Cerebellar cortex (tissue), 1 donor: ENCODE measurements at places on chromosomes 2 and 18.

DNA sequence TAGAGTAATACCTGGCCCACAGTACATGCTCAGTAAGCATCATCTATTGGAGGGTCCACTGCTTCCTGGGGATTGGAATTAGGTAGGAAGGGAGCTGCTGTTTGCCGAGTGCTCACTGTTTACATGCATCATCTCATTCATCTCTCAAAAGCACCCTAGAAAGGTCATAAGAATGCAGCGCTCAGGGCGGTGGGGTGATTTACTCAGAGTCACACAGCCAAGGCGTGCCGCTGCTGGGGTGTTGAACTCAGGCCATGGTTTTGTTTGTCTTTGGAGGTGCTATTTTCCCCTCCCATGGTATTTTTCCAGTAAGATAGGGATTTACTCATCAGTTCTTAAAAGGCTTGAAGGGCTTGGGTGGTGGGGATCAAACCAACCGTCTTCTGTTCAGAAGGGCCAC, 227.5 kb downstream of the LDLRAD4 start:
- DNase-seq: no peak

DNA sequence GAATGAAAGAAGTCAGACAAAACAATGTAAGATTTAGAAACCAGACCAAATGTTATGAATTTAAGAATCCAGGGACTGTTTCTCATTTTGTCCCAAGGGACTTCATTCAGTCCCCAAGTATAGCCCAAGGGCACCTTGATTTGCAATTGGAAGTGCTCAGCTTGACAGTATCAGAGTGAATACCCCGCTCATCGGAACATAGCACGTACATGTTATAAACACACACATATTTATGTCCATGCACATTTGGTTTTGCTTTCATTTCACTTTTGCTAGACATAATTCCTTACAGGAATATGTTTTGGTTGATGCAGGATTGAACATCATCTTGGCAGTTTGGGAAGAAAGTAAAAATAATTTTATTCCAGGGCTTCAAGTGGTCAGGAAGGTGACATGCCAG, 100.2 kb downstream of the PID1 start:
- no peak for DNase-seq

DNA sequence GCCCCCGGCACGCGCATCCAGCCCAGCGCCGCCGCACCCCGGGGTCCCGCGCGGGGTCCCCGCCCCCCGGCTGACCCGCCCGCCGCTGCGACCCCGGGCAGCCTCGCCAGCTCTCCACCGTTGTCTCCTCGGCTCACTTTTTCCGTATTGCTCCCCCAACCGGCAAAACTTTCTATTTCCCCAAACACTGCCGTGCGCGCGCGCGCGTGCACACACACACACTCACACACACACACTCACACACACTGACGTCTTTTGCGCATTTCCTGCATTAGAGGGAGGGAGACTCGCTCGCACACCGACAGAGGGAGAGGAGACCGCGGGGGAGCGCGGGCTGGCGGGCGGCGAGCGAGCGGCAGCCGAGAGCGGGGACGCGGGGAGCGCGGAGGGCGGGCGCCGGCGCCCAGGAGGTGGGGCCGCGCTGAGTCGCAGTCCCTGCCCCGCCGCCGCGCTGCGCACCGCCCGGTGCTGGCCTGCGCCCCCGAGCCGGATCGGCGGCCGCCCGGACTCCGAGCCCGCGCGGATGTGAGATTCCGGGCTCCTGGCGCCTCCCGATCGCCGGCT, 542 bp upstream of the PRKCE start:
- peak; percentile 92 for DNase-seq

DNA sequence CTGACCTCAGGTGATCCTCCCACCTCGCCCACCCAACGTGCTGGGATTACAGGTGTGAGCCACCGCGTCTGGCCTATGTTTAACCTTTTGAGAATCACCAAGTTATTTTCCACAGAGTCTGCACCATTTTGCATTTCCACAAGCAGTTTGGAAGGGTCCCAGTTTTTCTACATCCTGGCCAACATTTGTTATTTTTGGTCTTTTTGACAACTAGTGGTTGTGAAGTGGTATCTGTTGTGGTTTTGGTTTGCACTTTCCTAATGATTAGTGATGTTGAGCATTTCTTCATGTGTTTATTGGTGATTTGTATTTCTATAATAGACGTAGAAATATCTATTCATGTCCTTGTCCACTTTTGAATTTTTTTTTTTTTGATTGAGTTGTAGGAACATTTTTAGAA, 67.9 kb downstream of the BIRC6 start:
- no peak for DNase-seq

DNA sequence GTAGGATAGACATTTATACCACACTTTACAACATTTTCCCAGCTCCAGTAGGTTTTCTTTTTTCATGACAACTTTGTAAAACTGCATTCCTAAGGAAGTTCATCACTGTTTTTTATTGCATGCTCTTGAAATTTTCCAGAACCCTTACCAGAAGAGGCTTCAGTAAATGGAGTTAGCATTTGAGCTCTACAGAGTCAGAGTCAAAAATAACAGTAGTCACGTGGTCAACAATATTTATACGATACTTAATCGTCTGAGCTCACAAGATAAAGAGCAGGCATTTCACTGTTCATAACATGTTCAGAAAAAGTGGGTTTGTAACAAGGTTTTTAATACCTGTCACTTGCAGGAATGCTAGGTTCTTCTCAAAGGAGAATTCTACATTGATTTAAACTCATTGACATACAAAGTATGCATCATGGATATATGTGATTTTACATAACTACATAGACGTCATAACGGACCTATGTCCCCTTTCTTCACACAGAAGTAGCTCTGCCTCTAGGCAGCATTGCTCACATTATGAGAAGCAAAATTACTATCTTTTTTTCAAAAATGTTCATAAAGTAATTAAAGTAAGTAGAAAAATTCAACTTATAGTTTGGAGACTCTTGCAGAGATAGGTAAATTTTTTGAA, 187.0 kb upstream of the COL3A1 start:
- DNase-seq: no peak

DNA sequence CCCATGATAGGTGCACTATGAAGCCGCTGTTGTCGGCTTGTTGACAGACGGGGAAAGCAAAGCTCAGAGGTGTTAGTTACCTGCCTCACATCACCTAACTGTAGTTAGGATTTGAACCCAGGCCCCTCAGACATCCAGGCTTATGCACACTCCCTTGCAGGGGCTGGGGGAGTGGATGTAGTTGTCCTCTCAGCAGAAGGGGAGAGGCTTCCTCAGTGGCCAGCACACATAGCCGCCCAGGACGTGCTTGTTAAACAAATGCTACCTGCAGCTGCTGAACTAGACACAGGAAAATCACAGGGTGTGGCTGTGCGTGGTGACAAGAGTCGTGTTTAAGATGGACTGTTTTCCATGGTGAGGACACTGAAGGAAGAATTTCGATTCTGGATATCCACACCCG, 39.2 kb downstream of the GREB1 start:
- DNase-seq: no peak

- DNase-seq: no peak
Measured at GRCh38 chr2:45809205-45809604, 157.7 kb downstream of the PRKCE start.

DNA sequence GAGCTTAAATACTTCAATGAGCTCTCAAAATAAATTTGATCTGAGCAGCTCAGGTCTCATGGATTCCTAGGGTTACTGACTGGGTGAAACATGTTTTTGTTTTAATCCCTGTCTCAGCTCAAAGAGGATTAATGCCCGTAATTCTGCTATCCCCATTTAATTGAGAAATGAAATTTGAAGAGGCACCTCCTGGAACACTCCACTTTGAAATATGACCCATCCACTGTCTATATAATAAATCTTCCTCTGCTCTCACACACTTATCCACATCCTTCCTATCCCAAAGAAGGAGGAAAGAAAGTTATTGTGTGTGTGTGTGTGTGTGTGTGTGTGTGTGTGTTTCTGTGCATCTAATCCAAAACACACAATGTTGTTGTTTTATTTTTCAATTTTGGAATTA, 2082.4 kb upstream of the PIK3C3 start:
- DNase-seq: no peak

GRCh38 chr2:26230806-26231205, 13.6 kb downstream of the HADHA start:
- no peak for DNase-seq

DNA sequence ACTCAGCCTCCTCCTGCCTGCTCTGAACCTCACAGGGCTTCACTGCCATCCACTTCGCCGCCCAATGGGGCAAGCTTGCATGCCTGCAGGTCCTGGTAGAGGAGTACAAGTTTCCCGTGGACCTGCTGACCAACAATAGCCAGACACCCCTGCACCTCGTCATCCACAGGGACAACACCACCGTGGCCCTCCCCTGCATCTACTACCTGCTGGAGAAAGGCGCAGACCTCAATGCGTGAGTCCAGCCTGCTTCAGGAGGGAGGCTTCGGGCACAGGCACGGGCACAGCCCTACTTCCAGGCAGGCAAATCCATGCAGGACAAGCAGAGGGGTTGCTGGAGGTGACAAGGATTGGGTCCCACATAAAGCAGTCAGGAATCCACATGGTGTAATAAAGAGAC, 1.2 kb downstream of the ANKRD53 start:
- DNase-seq: no peak

DNA sequence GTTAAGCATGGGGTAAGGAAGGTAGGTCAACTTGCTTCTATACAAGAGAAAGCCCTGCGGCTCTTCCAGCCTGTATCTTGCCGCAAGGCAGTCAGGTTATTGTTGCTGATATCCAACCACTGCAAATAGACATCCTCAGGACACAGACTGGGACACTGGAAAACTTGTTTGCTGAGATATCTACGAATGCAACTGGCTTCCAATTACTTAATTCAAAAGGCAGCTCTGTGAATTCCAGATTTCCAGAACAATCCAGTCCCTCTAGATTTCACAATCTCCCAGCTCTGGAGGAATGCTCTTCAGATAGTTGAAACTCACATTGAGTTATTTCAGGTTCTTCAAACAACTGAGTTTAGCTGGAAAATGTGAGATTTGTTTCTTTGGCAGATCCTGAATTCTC, 34.6 kb upstream of the SP9 start:
- no peak for DNase-seq

DNA sequence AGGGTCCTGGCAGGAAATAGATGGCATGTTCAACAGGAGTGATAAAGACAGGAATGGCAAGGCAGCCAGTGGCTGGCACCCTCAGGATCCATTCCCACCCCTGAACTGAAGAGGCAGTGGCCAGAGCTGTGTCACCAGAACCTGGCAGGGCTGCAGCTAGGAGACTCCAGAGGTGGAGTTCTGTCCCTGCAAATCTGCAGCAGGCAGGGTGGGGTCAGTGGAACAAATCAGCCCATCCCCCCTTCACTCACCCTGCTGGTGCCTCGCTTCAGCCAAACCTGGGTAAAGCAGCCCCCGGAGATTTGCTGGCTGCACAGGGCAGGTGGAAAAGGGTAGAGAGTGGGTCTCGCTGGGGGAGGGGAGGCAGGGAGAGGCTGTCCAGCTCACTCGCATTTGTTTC, 12.7 kb downstream of the INPP5D start:
- DNase-seq: no peak

- DNase-seq: no peak
Measured at GRCh38 chr18:76328140-76328539, 166.9 kb downstream of the ZNF516 start.

- DNase-seq: no peak
Measured at GRCh38 chr2:96315400-96316071, 9.6 kb upstream of the ITPRIPL1 start.

GRCh38 chr2:69777786-69778105, 35.8 kb downstream of the ANXA4 start:
- no peak for DNase-seq

DNA sequence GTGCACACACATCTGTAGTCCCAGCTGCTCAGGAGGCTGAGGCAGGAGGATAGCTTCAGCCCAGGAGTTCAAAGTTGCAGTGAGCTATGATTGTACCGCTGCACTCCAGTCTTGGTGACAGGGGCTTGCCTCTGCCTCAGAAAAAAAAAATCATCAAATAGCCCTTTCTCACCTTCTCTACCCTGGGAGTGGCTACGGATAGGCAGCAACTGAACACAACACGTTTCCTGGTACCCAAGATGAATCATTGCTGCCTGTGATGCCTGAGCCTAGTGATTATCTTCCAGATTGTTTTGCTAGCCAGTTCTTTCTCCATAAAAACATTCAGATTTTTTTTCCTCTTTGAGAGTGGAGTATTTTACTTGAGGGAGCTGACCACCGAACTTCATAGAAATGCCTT, 13.5 kb downstream of the INPP4A start:
- no peak for DNase-seq

- no peak for DNase-seq
Measured at GRCh38 chr2:8346208-8346607, 335.6 kb upstream of the ID2 start.

GRCh38 chr2:58099096-58099769, 52.6 kb downstream of the VRK2 start:
- no peak for DNase-seq

GRCh38 chr2:77839102-77839501, 316.9 kb upstream of the LRRTM4 start:
- no peak for DNase-seq

DNA sequence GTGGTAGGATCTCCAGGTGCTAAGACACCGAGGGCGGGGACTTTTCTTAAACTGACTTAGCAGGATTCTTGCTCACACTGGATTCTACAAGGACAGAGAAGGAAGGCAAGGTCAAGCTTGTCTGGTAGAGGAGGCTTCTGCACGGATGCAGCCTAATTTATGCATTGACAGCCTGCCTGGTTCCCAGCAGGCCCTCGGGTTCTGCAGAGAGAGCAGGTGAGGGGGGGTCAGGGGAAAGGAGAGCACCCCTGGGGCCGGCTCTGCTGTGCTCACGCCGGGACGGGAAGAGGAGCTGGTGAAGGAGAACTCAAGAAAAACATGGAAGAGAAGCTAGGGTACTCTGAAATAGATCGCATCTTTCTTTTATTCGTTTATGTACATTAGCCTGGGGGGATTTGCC, 46.4 kb downstream of the ADI1 start:
- DNase-seq: peak; percentile 50
